Glutamatergic neuron (in vitro differentiated cells): ENCODE measurements at places on chromosomes 6 and 20. TPM values are rescaled to one million over a fixed set of nuclear protein-coding genes. Genes with fewer than 3 reads are reported as not detected.

The CHD6 gene
- 85.6 TPM for total RNA-seq

The MICA gene
- total RNA-seq = 0.42 TPM

The MCHR2 gene
- total RNA-seq = not detected

DNA sequence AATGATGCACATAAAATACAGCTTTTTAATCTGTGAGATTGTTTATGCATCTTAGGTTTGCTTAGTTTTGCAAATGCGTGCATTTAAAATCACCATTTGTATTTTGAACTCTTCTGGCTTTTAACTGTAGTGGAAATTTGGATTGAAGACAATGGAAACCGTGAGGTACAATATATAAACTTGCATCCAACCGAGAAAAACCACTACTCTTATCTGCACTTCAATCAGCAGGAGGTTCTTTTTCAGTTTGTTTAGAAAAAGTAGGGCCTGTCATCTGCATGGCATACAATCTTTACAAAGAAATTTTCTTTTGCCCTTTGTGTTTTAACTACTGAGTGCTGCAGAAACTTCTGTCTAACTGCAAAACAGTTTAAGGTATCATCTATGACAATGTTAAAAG, 132.8 kb downstream of the LAMA2 start:
- no peak for DNase-seq

- no peak for DNase-seq
Measured at GRCh38 chr6:70028926-70029325, 162.6 kb downstream of the COL19A1 start.

GRCh38 chr6:144351379-144352127, 66.4 kb downstream of the UTRN start:
- DNase-seq = no peak

DNA sequence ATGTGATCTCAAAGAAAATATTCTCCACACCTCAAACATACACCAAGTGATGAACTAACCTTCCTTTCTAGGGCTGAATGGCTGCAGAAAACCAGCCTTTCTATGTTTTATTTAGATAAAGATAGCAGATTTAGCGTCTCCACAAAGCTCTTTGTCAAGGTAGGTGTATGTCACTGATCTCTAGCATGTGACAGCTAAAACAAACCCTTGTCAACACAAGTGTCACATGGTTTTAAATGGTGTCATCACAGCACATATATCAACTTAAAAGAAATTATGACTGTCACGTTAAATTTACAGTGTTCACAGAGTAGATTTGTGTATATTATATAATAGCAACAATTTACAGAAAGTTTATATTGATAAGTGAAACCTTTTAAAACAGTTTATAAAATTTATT, 58.3 kb downstream of the TENT5A start:
- DNase-seq = no peak

GRCh38 chr6:41045664-41046063, 3.4 kb downstream of the TSPO2 start:
- DNase-seq = no peak
